ENCODE measurements at places on chromosomes 5 and 9. TPM values are rescaled to one million over a fixed set of nuclear protein-coding genes. Genes with fewer than 3 reads are reported as not detected.
A peak's percentile ranks its signal among the peaks of the same experiment; 100 is the strongest.

GRCh38 chr9:4489562-4489918, 728 bp upstream of the SLC1A1 start:
- H3K4me3 ChIP-seq, result peak overlapping the region; percentile 95
- H3K4me1 ChIP-seq, result peaks cover 26% of the 10 kb centered on the region
- peak; percentile 18 for DNase-seq
- peak overlapping the region; percentile 3 for H3K27ac ChIP-seq
- H3K36me3 ChIP-seq, result no peaks in the 10 kb centered on the region

DNA sequence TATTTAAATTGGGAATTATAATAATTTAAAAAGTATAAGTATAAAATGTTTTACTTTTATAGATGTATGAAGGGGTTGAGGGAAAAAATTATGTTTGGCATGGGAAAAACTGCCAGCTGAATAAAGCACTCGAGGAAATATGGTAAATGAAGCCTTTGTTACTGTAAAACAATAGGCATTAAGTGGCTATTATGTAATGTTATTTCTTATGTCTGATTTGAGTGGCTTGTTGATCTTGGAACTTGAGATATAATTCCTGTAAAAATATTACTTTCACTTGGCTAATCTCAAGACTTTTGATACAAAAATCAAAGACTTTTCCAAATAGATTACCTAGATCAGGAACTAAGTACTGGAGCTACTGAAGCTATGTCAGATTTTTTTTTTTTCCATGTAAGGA, 182.9 kb downstream of the CD180 start:
- DNase-seq, result no peak
- H3K4me1 ChIP-seq, result peaks cover 39% of the 10 kb centered on the region
- H3K36me3 ChIP-seq, result no peaks in the 10 kb centered on the region
- H3K4me3 ChIP-seq, result no peak overlapping the region

DNA sequence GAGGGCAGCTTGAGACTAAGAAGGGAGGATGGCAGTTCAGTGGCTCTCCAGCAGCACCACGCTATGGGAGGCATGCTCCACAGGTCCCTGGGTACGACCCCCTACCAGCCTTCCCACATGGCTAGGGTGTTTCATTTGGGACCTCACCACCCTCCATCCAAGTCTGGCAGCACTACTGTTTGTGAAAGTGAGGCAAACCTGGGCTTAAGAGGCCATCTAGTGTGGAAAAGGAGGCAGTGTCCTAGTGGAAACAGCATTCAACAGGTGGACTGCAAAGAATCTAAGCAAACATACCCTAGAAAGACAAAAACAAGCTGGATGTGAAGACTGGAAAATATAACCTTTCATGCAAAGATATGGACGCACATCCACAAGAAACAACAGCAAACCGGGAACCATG, 4.8 kb upstream of the C5orf47 start:
- no peaks in the 10 kb centered on the region for H3K4me1 ChIP-seq
- H3K4me3 ChIP-seq, result no peak overlapping the region
- peak; percentile 21 for DNase-seq
- H3K27me3 ChIP-seq, result no peaks in the 10 kb centered on the region
- no peak overlapping the region for H3K27ac ChIP-seq

- H3K27me3 ChIP-seq, result no peaks in the 10 kb centered on the region
- H3K27ac ChIP-seq, result no peak overlapping the region
- H3K4me3 ChIP-seq, result no peak overlapping the region
- DNase-seq, result no peak
- H3K36me3 ChIP-seq, result peaks cover 6% of the 10 kb centered on the region
Measured at GRCh38 chr5:168409591-168410458, 76.4 kb upstream of the RARS1 start.

- H3K27ac ChIP-seq, result no peak overlapping the region
- no peaks in the 10 kb centered on the region for H3K4me1 ChIP-seq
- H3K36me3 ChIP-seq, result no peaks in the 10 kb centered on the region
- DNase-seq, result no peak
Measured at GRCh38 chr5:38758774-38759600, 86.8 kb upstream of the OSMR start.

DNA sequence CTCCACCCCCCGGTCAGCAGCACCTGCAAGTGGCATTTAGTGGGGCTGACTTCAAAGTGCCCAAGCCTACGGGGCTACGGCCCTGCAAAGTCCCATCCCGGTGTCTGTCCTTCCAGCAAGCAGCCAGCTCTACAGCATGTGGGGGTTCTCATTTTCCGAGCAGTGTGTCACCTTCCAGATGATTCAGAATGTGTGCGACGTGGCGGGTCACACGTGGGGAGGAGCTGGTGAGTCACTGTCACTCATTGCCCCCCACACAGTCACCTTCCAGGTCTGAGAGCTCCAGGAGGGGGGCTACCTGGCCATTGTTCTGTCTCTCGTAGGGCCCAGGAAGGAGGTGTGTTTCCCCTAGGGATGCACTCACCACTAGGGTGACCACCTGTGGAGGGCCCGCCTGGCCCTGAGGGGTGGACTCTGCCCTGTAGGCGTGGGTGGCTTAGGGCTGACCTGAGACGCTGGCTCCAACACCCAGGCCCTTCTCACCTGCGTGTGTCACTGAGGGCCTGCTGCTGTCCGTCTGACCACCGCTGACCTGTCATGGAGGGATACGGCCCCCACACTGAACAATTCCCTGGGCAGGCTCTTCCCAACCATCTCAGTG, 70.2 kb downstream of the SEMA4D start:
- no peaks in the 10 kb centered on the region for H3K27me3 ChIP-seq
- H3K36me3 ChIP-seq, result no peaks in the 10 kb centered on the region
- no peak for DNase-seq
- peaks cover 5% of the 10 kb centered on the region for H3K4me1 ChIP-seq
- H3K27ac ChIP-seq, result no peak overlapping the region

- no peak overlapping the region for H3K4me3 ChIP-seq
- no peak overlapping the region for H3K27ac ChIP-seq
- H3K27me3 ChIP-seq, result no peaks in the 10 kb centered on the region
- DNase-seq, result no peak
Measured at GRCh38 chr9:123096987-123097386, 63.5 kb downstream of the GPR21 start.

- H3K36me3 ChIP-seq, result peaks cover 9% of the 10 kb centered on the region
- no peaks in the 10 kb centered on the region for H3K27me3 ChIP-seq
- H3K27ac ChIP-seq, result peak overlapping the region; percentile 55
- H3K4me3 ChIP-seq, result no peak overlapping the region
Measured at GRCh38 chr5:150753463-150753862, 5.4 kb downstream of the DCTN4 start.

DNA sequence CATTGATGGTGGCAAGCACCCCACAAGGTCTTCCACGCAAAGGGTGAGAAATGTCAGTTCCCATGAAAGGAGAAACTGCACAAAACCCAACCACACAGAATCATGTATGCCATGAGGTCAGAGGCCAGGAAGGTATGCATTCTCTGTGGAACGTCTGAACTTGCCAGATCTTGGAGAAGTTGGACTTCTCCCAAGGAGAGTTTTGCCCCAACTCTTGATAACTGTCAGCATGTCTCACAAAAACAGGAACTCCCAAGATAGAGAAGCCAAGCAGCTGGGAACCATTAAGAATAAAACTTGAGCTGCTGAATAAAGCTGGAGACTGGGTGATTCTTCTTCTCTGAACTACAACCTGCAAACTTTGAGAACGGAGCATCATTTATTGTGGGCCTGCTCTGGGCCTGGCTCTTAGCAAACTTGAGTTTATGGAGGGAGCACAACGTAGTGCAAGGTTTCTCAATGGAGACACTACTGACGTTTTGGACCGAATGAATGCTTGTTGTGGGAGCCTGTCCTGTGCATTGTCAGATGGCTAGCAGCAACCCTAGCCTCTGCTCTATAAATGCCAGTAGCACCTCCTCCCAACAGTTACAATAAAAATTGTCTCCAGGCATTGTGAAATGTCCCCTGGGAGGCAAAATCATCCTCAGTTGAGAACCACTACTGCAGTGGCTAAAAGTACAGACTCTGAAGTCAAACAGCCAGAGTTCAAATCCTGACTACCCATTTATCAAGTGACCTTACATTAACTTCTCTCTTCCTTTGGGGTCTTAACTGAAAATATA, 193.5 kb downstream of the ACTL7B start:
- H3K27ac ChIP-seq, result no peak overlapping the region
- no peak for DNase-seq
- no peaks in the 10 kb centered on the region for H3K4me1 ChIP-seq
- no peaks in the 10 kb centered on the region for H3K36me3 ChIP-seq
- H3K27me3 ChIP-seq, result no peaks in the 10 kb centered on the region
- H3K4me3 ChIP-seq, result no peak overlapping the region

DNA sequence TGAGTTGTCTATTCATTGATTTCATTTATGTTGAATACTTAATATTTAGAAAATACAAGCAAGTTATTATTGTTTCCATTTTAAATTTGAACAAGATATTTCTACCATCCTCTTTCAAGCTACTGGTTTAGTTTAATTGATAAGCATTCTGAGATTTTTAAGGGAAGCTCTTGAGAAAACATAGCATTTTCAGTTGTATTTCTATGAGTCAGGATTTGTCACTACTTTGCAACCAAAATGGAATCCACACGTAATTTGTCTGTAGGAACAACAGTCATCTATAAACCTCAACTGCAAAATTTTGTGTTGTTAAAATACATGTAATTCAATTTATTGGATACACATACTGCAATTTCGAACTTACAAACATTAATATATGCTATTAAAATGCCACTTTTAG, 74.0 kb downstream of the PRR16 start:
- DNase-seq, result no peak
- H3K36me3 ChIP-seq, result no peaks in the 10 kb centered on the region
- no peak overlapping the region for H3K27ac ChIP-seq
- no peaks in the 10 kb centered on the region for H3K27me3 ChIP-seq
- no peaks in the 10 kb centered on the region for H3K4me1 ChIP-seq

DNA sequence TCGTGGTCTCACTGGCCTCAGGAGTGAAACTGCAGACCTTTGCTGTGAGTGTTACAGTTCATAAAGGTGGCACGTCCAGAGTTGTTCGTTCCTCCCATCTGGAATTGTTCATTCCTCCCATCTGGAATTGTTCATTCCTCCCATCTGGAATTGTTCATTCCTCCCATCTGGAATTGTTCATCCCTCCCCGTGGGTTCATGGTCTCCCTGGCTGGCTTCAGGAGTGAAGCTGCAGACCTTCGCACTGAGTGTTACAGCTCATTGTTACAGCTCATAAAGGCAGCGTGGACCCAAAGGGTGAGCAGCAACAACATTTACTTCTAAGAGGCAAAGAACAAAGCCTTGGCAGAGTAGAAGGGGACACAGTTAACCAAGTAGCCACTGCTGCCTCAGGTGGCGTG, 69.1 kb downstream of the GCNT1 start:
- H3K4me3 ChIP-seq, result no peak overlapping the region
- no peaks in the 10 kb centered on the region for H3K27me3 ChIP-seq
- no peak for DNase-seq
- no peak overlapping the region for H3K27ac ChIP-seq

DNA sequence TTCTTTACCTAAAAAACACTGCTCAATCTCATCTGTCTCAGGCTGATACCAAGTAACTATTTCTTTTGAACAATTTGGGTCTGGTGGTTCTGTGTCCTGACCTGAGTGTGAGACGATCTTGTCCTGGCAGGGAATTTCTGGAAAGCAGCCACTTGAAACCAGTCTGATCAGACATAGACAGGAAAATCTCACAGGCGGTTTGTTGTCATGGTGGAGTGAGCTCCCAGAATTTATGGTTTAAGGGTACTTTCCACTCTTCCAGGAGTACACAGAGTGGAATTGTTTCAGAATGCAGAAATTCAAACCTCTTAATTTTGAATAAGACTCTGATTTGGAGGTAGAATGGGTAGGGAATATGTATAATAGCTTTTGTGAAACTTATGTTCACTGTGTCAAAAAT, 268.2 kb downstream of the ISL1 start:
- H3K36me3 ChIP-seq, result no peaks in the 10 kb centered on the region
- no peaks in the 10 kb centered on the region for H3K27me3 ChIP-seq
- no peak overlapping the region for H3K27ac ChIP-seq
- no peak for DNase-seq
- H3K4me3 ChIP-seq, result no peak overlapping the region

DNA sequence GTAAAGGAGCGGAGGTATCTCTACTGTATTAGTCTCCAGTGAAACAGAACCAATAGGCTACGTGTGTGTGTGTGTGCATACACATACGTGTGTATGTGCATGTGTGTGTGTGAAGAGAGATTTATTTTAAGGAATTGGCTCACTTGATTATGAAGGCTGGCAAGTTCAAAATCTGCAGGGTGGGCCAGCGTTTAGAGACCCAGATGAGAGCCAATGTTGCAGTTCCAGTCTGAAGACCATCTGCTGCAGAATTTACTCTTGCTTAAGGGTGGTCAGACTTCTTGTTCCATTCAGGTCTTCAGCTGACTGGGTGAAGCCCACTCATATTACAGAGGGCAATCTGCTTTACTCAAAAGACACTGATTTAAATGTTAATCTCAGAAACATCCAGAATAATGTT, 119.2 kb downstream of the FGF18 start:
- H3K4me1 ChIP-seq, result no peaks in the 10 kb centered on the region
- no peak for DNase-seq
- no peaks in the 10 kb centered on the region for H3K36me3 ChIP-seq
- no peaks in the 10 kb centered on the region for H3K27me3 ChIP-seq
- no peak overlapping the region for H3K27ac ChIP-seq

DNA sequence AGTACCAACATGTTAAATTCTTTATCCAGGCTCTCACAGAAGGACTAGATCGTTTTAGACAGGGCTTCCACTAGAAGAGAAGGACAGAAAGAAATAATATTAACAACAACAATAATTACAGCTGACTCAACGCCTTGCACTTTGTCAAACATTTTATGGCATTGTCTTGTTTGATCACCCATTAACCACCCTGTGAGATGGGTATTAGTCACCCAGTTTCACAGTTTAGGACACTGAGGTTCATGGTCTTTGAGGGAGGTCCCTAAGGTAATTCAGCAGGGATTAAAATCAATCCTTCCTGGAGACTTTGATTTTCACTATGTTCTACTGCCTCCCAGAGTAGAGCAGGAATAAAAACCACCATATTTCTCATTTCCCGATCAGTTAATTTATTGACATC, 51.4 kb upstream of the BNC2 start:
- no peak overlapping the region for H3K4me3 ChIP-seq
- no peak overlapping the region for H3K27ac ChIP-seq
- H3K36me3 ChIP-seq, result no peaks in the 10 kb centered on the region
- H3K27me3 ChIP-seq, result no peaks in the 10 kb centered on the region
- no peaks in the 10 kb centered on the region for H3K4me1 ChIP-seq

GALNT12 gene
- 13.0 TPM for total RNA-seq

CATSPER3 gene
- not detected for total RNA-seq

NUTM2G gene
- total RNA-seq, result not detected

Measured in body of pancreas (tissue), 4 donors.